Epithelial cell of esophagus (primary cell): ENCODE measurements at places on chromosomes 7 and 10.

- DNase-seq: no peak
Observed at GRCh38 chr7:98949336-98950044, 71.2 kb downstream of the TRRAP start.

DNA sequence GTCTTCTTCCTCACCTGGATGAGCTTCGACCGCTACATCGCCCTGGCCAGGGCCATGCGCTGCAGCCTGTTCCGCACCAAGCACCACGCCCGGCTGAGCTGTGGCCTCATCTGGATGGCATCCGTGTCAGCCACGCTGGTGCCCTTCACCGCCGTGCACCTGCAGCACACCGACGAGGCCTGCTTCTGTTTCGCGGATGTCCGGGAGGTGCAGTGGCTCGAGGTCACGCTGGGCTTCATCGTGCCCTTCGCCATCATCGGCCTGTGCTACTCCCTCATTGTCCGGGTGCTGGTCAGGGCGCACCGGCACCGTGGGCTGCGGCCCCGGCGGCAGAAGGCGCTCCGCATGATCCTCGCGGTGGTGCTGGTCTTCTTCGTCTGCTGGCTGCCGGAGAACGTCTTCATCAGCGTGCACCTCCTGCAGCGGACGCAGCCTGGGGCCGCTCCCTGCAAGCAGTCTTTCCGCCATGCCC, 4.3 kb downstream of the GPER1 start:
- no peak for DNase-seq

DNA sequence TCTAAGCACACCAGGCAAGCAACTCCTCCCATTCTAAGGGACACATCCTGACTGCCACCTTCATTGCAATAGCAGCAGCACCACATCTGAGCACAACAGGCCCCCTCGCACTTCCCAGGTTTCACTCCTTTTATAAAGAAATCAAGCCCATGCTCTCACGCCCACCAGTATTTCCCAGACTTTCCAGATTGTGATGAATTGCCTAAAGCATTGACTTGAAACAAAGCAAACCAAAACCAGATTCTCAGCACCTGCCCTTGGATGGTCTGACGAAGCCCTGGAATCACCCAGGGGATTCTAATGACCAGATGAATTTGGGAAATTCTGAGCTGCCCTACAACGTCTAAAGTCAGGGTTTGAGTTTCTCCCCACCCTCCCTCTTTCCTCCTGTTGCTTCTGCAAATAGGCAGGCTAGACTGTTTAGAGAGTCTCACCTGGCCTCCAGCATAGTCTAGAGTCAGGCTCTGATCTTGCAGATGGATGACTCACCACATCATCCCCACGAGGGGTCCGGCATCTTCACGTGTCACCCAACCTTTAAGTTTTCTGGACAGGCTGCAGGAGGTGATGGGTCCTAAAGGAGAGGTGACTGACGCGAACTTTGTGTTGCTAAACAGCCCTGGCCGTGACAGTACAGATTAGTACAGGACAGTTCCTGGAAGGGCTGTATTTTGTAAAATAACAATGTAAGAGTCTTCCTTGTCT, 198.0 kb downstream of the SKIDA1 start:
- no peak for DNase-seq

DNA sequence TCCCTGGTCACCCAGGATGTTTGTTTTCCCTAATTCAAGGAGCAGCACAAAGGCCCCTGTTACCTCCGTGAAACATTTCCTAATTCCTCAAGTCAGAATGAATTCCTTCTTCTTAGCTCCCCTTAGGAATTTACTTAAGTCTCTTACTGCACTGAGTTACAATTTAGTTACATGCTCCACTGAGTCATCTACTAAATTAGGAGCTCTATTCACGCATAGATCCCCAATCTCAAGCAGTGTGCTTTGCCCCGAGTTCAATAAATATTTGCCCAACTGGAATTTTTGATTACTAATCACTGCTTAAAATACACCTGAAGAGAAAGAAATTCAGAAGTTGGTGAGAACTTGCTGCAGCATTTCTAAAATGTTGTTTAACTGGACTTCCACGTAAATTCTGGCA, 329.4 kb upstream of the MYO3A start:
- DNase-seq: no peak

DNA sequence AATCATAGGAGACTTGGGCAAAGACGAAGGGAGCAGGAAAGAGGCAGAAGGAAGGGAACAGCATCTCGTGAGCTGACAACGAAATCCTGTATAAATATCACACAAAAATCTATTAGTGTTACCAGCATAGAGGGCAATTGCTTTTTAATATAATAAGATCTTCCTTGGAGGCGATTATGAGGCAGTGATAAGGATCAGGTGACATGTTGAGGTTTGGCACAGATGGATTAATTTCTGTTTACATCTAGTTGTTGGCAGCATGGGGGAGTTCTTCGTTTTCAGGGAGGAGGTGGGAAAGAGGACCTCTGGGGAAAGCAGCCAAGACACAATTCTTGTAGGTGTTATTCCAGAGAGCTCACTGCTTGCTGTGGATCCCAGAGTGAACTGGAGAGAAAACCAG, 163.8 kb downstream of the PLXNA4 start:
- no peak for DNase-seq

DNA sequence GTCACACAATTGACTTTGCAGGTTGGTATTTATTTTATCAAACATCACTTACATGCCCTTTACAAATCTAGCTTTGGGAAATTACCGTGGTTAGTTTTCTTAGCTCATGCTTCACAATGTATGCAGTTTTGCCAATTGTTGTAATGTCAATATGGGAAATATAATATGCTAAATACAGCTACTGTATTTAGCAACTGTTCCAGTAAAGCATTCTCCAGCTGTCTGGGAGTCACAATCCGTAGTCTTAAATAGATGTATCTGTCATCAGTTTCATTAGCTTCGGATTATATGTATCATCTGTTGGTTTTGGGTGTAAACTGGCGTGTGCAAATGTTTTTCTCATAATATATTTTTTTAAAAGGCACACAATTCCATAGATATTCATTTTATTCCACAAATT, 19.4 kb upstream of the AHR start:
- DNase-seq: no peak

GRCh38 chr10:98248018-98248417, 20.0 kb downstream of the LOXL4 start:
- no peak for DNase-seq

DNA sequence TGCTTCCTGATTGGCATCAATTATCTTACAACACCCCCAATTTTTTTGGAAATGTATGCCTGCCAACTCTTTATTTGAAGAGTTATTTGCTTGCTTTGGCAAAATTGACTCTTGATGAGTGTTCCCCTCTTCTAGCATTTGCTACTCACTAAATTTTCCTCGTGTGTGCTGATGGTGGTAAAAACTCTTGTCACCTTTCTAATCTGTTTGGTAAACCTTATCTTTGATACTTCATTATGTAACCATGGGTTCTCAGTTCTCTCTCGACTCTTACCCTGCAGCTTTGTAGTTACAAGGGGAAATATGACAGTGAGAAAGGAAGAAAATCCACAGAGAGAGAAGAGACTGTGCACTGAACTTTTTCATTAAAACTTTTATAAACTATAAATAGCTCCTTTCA, 102.5 kb downstream of the CDK14 start:
- no peak for DNase-seq

- DNase-seq: no peak
Observed at GRCh38 chr7:111183321-111183720, 92.4 kb downstream of the LRRN3 start.

DNA sequence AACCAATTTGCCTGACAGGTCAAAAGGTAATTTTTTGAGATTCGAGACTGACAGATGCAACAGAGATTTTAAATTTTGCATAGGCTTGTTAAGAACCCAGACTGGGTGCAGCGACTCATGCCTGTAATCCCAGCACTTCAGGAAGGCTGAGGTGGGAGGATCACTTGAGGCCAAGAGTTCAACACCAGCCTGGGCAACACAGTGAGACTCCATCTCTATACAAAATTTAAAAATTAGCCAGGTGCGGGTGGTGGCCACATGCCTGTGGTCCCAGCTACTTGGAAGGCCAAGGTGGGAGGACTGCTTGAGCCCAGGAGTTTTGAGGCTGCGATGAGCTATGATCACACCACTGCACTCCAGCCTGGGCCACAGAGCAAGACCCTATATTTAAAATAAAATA, 34.6 kb downstream of the AMZ1 start:
- DNase-seq: no peak

GRCh38 chr7:924541-925231, 29.8 kb downstream of the ADAP1 start:
- no peak for DNase-seq

- no peak for DNase-seq
Observed at GRCh38 chr7:143369678-143370651, 7.5 kb upstream of the FAM131B start.

DNA sequence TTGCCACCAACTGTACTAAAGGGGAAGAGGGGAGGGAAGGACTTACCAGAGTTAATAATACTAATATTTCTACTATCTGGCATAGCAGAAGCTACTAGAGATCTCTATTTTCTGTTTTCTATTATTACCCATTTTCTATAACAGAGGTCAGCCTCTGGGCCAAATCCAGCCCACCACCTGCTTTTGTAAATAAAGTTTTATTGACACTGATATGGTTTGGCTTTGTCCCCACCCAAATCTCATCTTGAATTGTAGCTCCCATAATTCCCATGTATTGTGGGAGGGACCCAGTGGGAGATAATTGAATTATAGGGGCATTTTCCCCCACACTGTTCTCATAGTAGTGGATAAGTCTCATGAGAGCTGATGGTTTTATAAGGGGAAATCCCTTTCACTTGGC, 45.9 kb upstream of the CUL1 start:
- DNase-seq: no peak

DNA sequence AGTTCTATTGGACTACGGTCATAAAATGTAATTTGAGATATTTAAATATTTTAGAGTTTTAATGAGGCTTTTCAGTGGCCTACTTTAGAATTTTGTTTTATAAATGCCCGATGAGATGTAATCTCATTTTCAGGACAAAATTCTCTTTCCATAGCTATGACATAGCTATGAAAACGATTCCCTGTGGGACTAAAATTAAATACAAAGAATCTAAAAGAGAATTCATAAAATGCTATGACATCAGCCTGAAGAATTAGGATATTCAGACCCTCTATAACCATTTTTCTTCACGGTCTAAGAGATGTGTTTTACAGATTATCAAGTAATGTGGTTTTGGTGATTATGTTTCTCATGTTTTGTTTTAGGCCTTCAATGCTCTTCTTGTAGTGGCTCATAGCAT, 48.2 kb upstream of the ODAD2 start:
- no peak for DNase-seq

DNA sequence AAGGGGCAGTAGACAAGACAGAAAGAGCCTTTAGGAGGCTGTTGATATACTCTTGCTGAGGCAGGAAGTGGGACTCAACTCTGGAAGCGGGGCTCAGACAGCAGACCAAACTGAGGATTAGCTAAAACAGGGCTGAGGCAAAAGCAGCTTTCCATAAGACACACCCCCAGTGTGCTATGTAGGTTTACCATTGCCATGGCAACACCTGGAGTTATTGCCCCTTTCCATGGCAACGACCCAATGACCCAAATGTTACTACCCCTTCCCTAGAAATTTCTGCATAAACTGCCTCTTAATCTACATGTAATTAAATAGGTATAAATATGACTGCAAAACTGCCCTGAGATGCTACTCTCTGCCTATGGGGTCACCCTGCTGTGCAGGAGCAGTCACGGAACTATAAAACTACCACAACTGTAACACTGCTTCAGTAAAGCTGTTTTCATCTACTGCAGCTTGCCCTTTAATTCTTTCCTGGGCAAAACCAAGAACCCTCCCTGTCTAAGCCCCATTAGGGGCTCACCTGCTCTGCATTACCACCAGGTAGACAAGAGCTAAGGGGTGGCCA, 348.4 kb upstream of the PODXL start:
- DNase-seq: no peak

- DNase-seq: no peak
Observed at GRCh38 chr10:16232441-16232840, 204.4 kb upstream of the PTER start.

DNA sequence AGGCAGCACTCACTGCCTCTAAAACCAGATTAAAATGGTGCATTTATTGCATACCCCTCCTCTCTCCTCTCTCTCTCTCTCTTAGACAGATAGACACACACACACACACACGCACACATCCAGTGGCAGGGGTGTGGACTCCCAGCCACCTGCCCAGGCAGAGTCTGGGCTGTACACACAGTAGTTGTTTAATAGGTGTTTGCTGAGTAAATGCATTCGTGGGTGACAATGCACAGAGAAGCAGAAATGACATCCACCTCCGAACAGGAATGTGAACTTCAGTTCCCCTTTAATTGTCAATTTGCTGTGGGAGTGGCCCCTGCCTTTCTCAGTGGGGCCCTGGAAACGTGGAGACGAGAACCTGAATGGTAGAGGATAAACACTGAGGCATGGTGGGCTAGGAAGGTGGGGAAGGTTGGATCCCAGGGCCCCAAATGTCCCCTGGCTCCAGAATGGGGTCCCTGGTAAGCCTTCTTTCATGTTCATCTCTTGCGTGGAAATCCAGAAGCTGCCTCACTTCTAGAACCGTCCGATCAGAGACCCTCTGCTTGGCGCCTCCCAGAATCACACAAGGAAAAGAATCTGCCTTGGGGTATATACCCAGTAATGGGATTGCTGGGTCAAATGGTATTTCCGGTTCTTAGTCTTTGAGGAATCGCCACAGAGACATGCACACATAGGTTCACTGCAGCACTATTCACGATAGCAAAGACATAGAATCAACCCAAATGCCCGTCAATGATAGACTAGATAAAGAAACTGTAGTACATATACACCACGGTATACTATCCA, 58.5 kb upstream of the ECHDC3 start:
- no peak for DNase-seq

- DNase-seq: peak; percentile 88
Observed at GRCh38 chr7:47371733-47372368, 210.1 kb downstream of the TNS3 start.
